Stimulated activated naive CD8-positive, alpha-beta T cell treated with anti-CD3 and anti-CD28 coated beads, Interleukin-15, Interleukin-2, amounts not matched to agents 100 U/mL and 50 U/mL, for 24 hours (primary cell): ENCODE measurements at places on chromosomes 13 and 19.

- DNase-seq: peak; percentile 69
Observed at GRCh38 chr13:25114220-25114619, 18.3 kb downstream of the PABPC3 start.

DNA sequence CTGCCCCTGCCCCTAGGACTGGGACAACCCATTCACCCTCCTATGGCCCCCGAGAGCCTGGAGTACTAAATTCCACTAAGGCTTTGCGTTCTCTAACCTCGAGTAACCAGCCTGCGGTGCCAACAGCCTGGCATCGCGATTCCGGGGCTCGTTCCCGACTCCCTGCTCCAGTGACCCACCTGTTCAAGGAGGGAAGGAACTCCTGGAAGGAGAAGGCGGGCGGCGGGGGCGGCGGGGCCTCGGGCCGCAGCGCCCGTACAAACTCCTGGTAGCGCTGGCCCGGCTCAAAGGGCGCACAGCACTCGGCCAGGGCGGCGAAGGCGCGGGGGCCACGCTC lies 6.3 kb downstream of the GMIP start:
- no peak for DNase-seq

DNA sequence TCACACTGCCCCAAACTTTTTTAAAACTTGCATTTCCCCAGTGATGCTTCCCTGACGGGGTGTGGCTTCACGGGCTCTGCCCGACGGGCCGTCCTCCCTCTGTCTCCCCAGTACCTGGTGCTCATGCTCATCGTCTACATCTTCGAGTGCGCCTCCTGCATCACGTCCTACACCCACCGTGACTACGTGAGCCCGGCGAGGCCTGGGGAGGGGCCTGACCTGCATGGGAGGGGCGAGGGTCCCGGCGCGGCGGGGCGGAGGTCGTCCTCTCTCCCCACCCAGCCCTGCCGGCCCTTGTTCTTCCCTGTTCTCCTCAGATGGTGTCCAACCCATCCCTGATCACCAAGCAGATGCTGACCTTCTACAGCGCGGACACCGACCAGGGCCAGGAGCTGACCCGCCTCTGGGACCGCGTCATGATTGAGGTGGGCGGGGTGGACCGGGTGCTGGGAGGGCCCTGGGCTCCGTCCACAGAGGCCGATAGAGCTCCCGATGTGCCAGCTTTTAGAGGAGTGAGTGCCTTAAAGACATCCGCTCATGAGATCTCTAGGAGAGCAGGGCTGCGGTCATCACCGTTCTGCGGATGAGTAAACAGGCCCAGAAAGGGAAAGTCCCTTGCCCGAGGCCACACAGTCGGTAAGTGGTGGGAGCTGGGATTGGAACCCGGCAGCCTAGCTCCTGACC lies 6.9 kb downstream of the UPK1A start:
- peak; percentile 63 for DNase-seq

DNA sequence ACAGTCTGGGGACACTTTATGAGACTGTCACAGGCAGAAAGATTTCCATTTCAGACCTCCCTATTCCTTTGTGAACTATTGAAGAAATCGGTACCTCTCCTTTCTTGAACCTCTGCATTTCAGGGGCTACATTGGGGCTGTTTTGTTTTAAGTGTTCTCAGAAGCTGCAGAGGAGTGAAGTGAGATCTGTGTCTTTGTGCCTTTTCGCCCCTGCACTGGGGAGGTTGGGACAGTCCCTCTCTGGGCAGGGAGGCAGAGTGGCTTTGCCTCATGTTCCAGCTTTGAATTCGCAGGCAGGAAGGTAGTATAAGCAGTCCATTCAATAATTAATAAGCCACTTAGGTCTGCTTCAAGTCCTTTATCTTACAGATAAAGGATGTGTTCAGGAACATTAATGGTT lies 9.5 kb upstream of the AMER2 start:
- no peak for DNase-seq
